ENCODE measurements at places on chromosomes 2 and 18.

GRCh38 chr18:3605954-3606443, 156.0 kb downstream of the TGIF1 start:
- DNase-seq = no peak

- DNase-seq = no peak
These were observed 11.5 kb upstream of the SLC4A3 start for GRCh38 chr2:219615894-219616293.

DNA sequence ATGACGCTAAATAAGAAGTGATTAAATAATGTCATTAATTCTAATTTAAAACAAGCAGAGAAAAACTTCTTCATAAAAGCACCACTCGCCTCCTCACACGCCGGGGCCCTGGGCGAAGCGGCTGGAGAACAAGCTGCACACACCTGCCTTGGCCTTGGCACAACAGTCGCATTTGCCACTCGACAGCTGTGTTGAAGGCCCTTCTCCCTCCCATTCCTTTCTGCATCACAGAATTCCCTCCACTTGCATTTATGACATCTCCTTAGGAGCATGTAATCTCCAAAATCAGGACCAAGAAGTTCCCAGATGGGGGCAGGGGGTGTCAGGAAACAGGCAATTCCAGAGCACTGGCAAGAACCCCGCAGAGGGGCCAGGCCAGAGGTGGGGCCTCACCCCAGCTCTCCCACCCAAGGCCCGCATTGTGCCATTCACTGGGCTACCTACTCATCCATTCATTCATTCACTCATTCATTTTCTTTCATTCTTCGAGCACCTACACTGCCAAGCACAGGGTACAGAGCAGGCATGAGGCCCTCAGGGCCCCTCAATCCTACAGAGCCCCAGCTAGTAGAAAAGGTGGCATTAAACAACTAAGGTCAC, 6.4 kb downstream of the HDAC4 start:
- no peak for DNase-seq

GRCh38 chr2:143623909-143624260, 494.7 kb downstream of the ARHGAP15 start:
- no peak for DNase-seq

All from stimulated activated CD8-positive, alpha-beta memory T cell treated with anti-CD3 and anti-CD28 coated beads, Interleukin-4, amount 100 ng/mL, for 24 hours (primary cell).